Stimulated activated CD4-positive, alpha-beta T cell treated with anti-CD3 and anti-CD28 coated beads, Interleukin-1b, Interleukin-23, amount 100 ng/mL, for 24 hours (primary cell): ENCODE measurements at places on chromosomes 1 and 21.

DNA sequence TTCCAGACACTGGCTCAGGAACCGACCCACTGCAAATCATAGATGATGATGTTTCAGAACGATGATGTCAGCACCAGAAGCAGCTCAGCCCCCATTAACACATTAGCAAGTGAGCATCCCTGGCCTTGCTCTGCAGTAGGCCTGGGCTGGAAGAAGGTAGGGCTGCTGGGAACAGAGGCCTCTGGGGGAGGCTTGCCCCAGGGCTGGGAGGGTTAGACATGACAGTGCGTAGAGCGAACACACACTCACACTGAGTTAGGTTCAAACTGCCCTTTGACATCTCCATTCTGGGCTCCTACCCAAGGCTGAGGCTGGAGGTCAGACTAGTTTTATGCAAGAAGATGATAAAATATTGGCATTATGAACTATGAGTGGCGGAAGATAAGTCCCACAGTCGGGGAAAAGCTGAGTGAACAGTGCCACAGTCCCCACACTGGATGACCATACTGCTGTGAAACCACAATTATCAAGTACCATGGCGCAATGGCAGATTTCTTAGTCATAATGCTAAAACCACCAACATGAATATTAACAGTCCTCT is 91.1 kb downstream of the DMRTB1 start:
- DNase-seq: no peak

- no peak for DNase-seq
Measured at GRCh38 chr1:3745590-3746381, 6.5 kb upstream of the CCDC27 start.

GRCh38 chr1:111540928-111541327 is 37.5 kb upstream of the ADORA3 start:
- DNase-seq: no peak

DNA sequence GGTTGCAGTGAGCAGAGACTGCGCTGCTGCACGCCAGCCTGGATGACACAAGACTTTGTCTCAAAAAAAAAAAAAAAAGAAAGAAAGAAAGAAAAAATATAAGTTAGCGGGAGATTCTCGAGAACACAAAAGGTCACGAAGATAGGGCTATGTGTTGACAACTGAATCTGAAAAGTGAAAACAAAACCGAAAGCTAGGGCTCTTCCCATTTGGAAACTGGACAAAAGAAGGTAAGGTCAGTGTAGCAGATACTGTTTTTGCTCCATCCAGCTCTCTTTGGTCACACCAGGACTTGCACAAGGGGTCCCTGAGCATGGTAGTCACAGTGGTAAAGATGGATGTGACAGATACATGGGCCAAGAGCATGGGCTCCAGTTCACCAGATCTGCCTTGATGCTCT is 60.4 kb upstream of the MAP10 start:
- DNase-seq: no peak

GRCh38 chr1:32337855-32338636 is 2.0 kb upstream of the MARCKSL1 start:
- no peak for DNase-seq

GRCh38 chr1:119187416-119187815 is 47.0 kb upstream of the WARS2 start:
- DNase-seq: no peak

- DNase-seq: no peak
Measured at GRCh38 chr1:29090937-29091618, 32.6 kb downstream of the TMEM200B start.

- DNase-seq: no peak
Measured at GRCh38 chr1:178916448-178917174, 45.7 kb upstream of the ANGPTL1 start.

GRCh38 chr1:50633465-50633864 is 210.2 kb upstream of the DMRTA2 start:
- no peak for DNase-seq

DNA sequence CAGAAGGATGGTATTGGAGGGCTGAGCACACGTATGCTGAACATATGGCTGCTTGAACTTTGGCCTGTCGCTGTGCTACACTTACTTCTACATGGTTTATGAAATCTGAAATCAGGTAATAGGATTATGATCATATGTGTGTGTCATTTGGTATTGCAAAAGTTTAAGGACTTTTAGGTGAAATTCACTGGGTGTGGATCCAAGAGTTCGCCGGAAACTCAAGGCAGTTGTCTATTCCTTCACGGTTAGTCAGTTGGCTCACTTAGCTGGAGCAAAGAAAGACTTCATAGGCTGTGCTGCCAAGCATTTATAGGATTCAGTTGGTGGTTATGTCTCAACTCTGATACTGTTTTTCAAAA is 927 bp downstream of the UAP1 start:
- DNase-seq: no peak

DNA sequence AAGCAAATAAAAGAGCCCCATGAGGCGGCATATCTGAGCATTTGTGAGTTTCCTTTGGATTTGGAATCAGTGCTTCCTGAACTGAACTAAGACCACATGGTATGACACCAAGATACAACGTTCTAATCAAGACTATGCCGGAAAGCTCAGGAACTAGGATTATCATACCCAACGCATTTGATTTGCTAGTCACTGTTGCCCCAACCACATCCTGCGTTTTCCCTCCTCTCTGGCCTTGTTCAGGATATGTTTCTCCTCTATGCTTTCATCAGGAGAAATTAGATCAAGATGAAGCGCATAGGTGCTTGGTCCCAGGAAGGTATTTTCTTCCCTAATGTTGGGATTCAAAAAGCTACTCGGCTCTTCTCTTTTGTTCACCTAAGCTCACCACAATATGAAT is 79.3 kb downstream of the SLC35F3 start:
- DNase-seq: no peak

DNA sequence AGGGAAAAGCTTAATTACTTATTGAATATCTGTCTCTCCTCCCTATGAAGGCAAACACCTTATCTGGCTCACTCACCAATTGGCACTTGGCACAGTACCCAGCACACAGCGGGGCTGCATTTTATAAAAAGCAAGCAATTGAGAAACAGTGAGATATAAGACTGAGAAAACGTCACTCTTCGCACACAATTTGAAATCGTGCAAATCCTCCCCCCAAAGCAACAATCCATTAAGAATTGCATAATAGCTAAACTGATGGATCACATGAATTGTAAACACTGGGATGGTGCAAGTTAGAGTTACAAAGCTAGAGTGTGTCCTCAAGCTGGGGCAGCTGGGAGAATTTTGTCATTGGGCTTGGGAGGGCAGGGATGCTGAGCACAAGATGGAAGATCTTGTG is 27.1 kb downstream of the PRDX6 start:
- no peak for DNase-seq

GRCh38 chr1:193115629-193116227 is 6.1 kb upstream of the CDC73 start:
- DNase-seq: no peak

DNA sequence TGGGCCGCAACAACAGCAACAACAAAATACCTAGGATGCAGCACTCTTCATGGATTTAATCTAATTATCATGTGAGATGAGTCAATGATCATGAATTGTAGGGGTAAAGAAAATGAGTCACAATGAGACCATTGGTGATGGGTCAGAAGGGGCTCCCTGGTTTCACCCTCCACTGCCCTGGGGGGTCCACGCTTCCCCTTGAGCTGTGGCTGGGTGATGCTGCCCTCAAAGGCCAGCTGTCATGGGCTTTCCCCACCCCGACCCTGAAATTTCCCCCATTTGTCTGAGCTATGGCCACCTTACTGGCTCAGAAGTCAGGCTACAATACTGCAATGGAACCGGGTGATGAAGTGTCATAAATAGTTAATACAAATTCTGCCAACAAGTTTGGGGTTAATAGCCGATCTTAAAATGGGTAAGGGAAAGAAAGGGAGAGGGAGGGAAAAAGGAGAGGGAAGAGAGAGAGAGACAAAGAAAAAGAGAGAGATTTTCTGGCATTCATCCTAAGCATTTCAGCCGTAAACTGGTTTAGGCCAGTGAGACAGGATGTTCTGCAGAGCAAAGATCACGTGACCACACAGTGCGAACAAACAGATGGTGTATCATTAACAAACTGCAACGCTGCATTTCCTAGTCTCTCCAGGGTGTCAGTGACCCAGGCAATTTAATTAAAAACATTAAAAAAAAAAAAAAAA is 143.4 kb upstream of the ERRFI1 start:
- no peak for DNase-seq

DNA sequence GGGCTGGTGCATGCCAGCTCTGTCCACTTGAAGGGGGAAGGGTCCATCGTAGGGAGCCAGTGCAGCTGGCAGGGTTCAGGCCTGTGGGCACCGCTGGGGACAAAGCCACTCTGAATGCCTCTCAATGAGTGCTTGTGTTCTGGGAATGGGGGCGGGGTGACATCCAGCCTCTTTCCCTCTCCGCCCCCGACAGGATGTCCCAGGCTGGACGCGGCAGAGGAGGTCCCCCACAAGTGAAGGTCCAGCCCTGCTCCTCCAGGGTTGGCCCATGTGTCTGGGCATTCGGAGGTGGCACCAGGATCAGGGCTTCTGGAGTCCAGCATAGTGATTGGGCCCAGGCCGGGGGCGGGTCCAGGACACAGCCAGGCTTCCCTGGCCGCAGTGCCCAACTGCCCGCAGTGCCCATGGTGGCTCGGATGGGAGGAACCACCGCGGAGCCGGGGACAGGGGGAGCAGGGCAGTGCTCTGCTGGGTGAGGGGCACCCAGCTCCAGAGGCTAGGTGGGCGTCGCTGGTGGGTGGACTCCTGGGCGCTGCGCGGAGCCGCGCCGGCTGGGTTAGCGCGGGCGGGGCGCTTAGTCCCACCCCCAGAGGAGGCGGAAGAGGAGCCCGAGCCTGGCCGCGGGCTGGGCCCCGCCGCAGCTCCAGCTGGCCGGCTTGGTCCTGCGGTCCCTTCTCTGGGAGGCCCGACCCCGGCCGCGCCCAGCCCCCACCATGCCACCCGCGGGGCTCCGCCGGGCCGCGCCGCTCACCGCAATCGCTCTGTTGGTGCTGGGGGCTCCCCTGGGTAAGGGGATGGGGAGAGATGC is at the start of gene SHISA4:
TSS of gene SHISA4 (plus strand) at position 617 of the 808 bp plus-strand sequence. CDS start at position 714, 97 bp downstream.
- DNase-seq: no peak

DNA sequence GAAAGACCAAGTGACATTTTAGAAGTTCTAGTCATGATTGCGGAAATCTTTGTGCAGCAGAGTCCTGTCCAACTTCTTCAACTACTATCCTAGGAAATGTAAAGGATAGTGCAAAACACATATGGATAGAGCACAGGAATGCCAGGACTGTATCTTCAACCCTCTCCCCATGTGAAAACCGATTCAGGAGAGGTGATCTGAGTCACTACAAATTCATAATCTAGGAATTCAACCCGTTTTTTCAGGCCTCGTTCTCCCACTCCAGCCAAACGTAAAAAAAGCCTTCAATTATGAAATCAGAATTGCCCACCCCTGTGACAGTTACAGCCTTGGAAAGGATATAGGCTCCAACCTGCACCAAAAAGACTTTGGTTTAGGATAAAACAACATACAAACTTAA is 52.9 kb upstream of the RGS1 start:
- no peak for DNase-seq

- no peak for DNase-seq
Measured at GRCh38 chr1:214021321-214021720, 33.5 kb downstream of the PROX1 start.

GRCh38 chr1:204971517-204972336 is 71.3 kb upstream of the CNTN2 start:
- DNase-seq: no peak

GRCh38 chr1:226584164-226584563 is 35.6 kb downstream of the STUM start:
- no peak for DNase-seq

DNA sequence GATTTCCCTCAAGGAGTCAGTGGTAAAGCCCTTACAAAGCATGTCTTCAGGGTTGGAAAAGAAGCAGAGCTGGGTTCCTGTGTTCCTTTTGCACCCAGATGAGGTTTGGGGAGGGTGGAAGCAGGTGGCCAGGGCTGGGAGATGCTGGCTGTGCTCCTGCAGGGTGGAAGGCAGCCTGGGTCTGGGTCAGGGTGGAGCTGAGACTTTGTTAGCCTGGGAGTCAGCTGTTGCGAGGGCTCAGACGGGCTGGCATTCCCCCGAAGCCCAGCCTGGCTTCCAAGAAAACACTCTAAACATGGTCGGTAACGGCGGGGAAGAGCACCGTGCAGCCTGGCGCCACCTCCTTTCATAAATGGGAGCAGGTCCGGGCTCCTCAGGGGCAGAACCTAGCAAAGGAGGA is 43.7 kb upstream of the EPS8L3 start:
- no peak for DNase-seq

DNA sequence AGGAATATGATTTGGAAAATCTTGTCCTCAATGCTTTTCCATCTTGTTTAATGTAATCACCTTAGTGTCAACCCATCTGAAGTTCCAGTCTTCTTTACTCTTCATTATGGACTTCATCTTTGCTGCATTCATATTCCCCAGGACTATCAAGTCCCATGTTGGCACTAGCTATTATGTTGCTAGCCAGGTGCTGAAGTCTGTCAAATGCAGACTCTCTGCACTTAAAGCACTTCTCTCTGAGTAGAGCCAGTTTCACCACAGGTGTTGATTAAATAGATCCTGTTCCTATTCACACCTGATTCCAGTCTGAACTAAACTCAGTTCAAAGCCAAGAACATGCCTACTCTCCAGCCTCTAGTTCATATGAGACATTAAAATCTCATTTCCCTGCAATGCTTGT is 75.0 kb upstream of the PKN2 start:
- no peak for DNase-seq

DNA sequence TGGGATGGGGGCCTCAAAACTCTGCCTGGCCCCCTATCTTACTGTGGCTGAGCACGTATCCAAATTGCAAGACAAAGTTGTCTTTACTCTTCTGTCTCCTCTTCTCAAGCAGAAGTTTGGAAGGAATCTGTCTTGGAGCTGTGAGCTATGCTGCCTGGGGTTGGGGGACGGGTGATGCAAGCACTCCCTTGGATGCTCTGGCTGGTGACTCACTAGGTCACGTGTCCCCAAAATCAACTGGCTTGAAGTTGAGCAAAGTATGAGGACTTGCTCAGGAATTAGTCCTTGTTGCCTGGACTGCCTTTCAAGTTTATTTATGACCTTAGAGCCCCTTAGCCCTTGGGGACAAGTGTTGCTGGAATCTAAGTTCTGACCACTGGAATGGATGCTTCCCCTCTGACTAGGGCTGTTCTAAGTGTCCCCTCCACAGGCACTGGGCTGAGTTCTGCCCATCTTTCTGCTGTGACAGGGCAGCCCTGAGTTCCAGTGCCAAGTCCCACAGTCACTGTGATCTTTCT is 269.5 kb downstream of the HHAT start:
- DNase-seq: no peak

DNA sequence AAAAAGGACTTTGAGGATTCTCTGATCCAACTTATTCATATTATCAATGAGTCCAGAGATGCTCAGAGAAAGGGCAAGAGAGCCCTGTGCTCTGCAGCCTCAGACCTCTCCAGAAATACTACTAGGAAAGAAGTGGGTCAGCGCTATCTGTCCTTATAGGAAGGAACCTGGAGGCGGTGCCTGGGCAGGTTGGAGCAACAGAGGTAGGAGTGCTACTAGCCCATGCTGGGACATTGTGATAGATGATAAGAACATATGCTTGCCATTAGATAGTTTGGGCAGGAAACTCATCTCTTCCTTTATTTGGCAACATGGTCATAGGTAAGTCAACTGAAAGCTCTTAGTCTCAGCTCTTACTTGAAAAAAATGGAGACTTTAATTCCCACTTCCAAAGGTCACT is 133.7 kb upstream of the COA6 start:
- DNase-seq: no peak

GRCh38 chr1:218468711-218469110 is 123.6 kb downstream of the TGFB2 start:
- no peak for DNase-seq
